Muscle of leg (tissue), 16 donors: ENCODE measurements at places on chromosomes 12 and 14.

DNA sequence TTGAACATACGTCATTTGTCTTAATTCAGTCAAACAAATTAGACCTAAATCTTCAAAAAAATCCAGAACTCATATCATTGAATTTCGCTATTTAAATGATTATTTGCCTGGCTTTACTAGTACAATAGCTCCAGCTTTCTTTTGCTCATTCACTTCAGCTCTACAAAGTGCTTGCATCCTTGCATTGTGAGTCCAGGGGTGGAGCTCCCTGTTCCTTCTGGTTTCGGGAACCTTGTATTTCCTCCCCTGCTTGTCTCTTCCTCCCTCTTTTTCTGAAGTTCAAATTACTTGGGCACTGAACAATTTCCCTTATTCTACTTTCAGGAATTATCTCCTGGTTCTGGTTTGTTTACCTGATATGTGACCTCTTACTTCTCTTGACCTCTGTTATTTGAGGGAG, 58.1 kb upstream of the KITLG start:
- DNase-seq, result peak; percentile 43
- peaks cover 3% of the 10 kb centered on the region for H3K4me1 ChIP-seq
- H3K4me3 ChIP-seq, result no peak overlapping the region
- H3K36me3 ChIP-seq, result no peaks in the 10 kb centered on the region

- H3K27me3 ChIP-seq, result peaks cover 4% of the 10 kb centered on the region
- H3K36me3 ChIP-seq, result no peaks in the 10 kb centered on the region
- no peak overlapping the region for H3K27ac ChIP-seq
- peaks cover 10% of the 10 kb centered on the region for H3K4me1 ChIP-seq
- peak; percentile 27 for DNase-seq
Observed at GRCh38 chr12:124994437-124994975, 1.1 kb downstream of the BRI3BP start.

DNA sequence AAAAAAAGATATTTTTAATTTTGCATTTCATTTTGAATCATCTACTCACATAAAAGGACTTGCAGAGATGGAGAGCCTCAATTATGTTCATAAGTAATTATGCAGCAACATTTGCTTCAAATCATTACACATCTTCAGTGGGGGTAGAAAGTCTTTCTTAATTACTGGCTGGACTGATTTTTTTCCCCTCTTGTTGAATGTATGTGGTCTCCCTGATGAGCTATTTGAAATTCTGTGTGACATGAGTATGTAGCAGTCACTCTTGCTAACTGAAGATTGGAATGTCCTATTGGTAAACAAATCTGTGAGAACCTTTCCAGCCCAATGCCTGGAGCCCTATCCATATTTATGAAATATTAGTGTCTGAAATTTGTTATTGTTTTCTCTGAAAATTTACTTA, 139.8 kb downstream of the TMTC2 start:
- H3K4me3 ChIP-seq, result no peak overlapping the region
- no peaks in the 10 kb centered on the region for H3K36me3 ChIP-seq
- H3K27me3 ChIP-seq, result no peaks in the 10 kb centered on the region
- no peak overlapping the region for H3K27ac ChIP-seq
- no peaks in the 10 kb centered on the region for H3K4me1 ChIP-seq

- DNase-seq, result no peak
- H3K36me3 ChIP-seq, result no peaks in the 10 kb centered on the region
- H3K4me3 ChIP-seq, result no peak overlapping the region
Observed at GRCh38 chr14:70702161-70702560, 60.4 kb downstream of the TTC9 start.

DNA sequence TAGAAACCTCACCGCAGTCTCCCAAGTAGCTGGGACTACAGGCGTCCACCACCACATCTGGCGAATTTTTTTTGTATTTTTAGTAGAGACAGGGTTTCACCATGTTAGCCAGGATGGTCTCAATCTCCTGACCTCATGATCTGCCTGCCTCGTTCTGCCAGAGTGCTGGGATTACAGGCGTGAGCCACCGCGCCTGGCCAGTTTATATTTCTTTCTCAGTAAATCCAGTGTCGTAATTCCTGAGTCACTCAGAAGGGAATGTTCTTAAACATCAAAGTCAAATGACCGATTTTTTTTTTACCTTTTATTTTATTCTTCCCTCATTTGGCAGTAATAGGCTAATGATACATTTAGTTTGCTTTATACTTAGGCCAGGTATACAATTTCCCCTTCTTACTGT, 80.5 kb downstream of the FBXO33 start:
- H3K4me1 ChIP-seq, result no peaks in the 10 kb centered on the region
- no peak overlapping the region for H3K4me3 ChIP-seq
- no peak for DNase-seq
- no peaks in the 10 kb centered on the region for H3K36me3 ChIP-seq
- H3K27me3 ChIP-seq, result no peaks in the 10 kb centered on the region

- H3K36me3 ChIP-seq, result peaks cover 16% of the 10 kb centered on the region
- no peaks in the 10 kb centered on the region for H3K27me3 ChIP-seq
Observed at GRCh38 chr12:108559748-108560147, 1.2 kb downstream of the SART3 start.

DNA sequence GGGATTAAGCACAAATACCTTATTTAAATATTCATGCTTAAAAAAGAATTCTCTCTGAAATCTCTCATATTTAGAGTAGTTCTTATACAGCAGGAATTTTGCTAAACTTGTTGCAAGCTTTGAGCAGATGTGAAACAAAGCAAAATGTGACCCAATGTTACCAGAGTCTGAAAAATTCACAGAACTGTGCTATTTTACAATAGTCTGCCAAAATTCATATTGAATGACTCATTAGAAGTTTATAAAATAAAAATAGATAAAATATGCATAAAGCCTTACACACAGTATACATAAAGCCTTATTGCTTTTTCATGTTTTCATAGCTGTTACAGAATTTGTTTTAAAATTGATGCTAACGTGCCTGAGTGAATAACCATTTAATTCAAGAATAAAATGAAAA, 17.8 kb upstream of the RHOJ start:
- H3K4me1 ChIP-seq, result no peaks in the 10 kb centered on the region
- no peak overlapping the region for H3K4me3 ChIP-seq
- DNase-seq, result peak; percentile 79

- no peaks in the 10 kb centered on the region for H3K27me3 ChIP-seq
- no peak overlapping the region for H3K27ac ChIP-seq
- peak; percentile 18 for DNase-seq
- H3K36me3 ChIP-seq, result no peaks in the 10 kb centered on the region
Observed at GRCh38 chr14:98229656-98230366, 1042.2 kb downstream of the BCL11B start.

- H3K4me1 ChIP-seq, result no peaks in the 10 kb centered on the region
- H3K27me3 ChIP-seq, result no peaks in the 10 kb centered on the region
- H3K36me3 ChIP-seq, result no peaks in the 10 kb centered on the region
- no peak overlapping the region for H3K27ac ChIP-seq
- no peak overlapping the region for H3K4me3 ChIP-seq
Observed at GRCh38 chr12:31950088-31950487, 9.1 kb upstream of the RESF1 start.

GRCh38 chr12:97168804-97169203, 261.7 kb downstream of the NEDD1 start:
- no peaks in the 10 kb centered on the region for H3K36me3 ChIP-seq
- no peak overlapping the region for H3K4me3 ChIP-seq
- H3K27ac ChIP-seq, result no peak overlapping the region
- H3K4me1 ChIP-seq, result no peaks in the 10 kb centered on the region
- H3K27me3 ChIP-seq, result no peaks in the 10 kb centered on the region
- no peak for DNase-seq

DNA sequence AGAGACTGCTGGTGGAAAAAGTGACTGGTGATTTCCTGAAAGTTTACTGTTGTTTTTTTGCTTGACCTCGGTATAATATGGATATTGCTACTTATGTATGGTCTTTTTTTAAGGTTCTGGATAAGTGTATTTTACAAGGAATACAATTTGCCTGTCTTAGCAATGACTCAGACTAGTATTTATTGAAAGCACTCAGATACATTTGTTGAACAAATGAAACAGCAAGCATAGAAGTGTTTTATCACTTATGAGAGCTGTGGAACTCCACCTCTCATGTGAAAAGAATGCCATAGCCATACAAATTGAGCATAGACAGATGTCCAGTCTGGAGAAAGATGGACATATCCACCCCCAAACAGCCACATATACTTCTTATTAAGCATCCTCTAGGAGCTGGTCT, 340.4 kb upstream of the FBXO33 start:
- no peak overlapping the region for H3K27ac ChIP-seq
- H3K4me1 ChIP-seq, result no peaks in the 10 kb centered on the region
- no peak overlapping the region for H3K4me3 ChIP-seq
- no peak for DNase-seq
- no peaks in the 10 kb centered on the region for H3K36me3 ChIP-seq
- H3K27me3 ChIP-seq, result no peaks in the 10 kb centered on the region

GRCh38 chr14:64506721-64507120, 2.2 kb downstream of the ZBTB1 start:
- H3K36me3 ChIP-seq, result peaks cover 3% of the 10 kb centered on the region
- H3K4me3 ChIP-seq, result no peak overlapping the region
- no peaks in the 10 kb centered on the region for H3K27me3 ChIP-seq

- H3K27ac ChIP-seq, result peak overlapping the region; percentile 48
- H3K4me1 ChIP-seq, result peaks cover 77% of the 10 kb centered on the region
- H3K36me3 ChIP-seq, result no peaks in the 10 kb centered on the region
Observed at GRCh38 chr14:68685419-68686204, 107.3 kb downstream of the ZFP36L1 start.

- H3K4me1 ChIP-seq, result peaks cover 7% of the 10 kb centered on the region
- no peak overlapping the region for H3K27ac ChIP-seq
- no peak for DNase-seq
- no peaks in the 10 kb centered on the region for H3K27me3 ChIP-seq
Observed at GRCh38 chr12:114770323-114770722, 86.3 kb upstream of the TBX3 start.

- no peaks in the 10 kb centered on the region for H3K4me1 ChIP-seq
- H3K27ac ChIP-seq, result no peak overlapping the region
- peaks cover under 1% of the 10 kb centered on the region for H3K36me3 ChIP-seq
- no peaks in the 10 kb centered on the region for H3K27me3 ChIP-seq
- H3K4me3 ChIP-seq, result no peak overlapping the region
Observed at GRCh38 chr12:68667896-68668295, 18.9 kb upstream of the NUP107 start.

- H3K4me3 ChIP-seq, result no peak overlapping the region
- H3K27ac ChIP-seq, result no peak overlapping the region
- peaks cover 32% of the 10 kb centered on the region for H3K4me1 ChIP-seq
- DNase-seq, result no peak
- peaks cover 86% of the 10 kb centered on the region for H3K27me3 ChIP-seq
Observed at GRCh38 chr12:114700392-114701103, 16.6 kb upstream of the TBX3 start.

DNA sequence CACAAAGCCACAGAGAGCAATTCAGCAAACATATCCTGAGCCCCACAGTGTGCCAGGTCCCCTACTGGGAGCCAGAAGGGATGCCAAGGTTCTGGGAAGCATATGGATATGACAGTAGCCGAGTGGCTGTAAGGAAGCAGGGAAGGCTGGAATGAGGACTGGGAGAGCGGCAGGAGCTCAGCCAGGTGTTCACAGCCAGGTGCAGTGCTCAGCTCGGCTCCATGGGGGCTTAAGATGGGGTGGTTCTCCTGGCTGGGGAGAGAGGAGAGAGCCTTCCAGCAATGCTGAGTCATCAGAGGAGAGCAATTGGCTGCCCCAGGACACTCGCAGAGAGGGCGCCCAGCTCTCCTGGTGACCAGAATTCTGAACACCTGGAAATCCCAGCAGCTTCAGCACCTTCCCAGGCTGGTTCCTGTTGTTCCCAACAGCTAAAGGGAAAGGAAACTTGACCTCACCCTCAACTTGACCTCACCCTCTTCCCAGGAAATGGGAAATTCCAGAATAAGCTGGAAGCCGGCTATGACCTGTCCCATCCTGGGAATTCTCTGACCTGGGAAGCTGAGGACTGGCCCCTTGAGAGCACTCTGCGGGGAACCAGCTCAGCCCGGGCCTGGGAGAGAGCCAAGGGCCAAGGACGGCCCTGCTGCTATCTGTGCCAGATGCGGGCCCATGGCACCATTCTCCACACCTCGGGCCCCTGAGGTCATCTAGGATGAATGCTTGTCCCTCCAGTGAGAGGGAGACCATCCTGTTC, 34.6 kb downstream of the SLC6A12 start:
- peaks cover 53% of the 10 kb centered on the region for H3K4me1 ChIP-seq
- DNase-seq, result no peak
- no peak overlapping the region for H3K4me3 ChIP-seq
- peaks cover 4% of the 10 kb centered on the region for H3K27me3 ChIP-seq

DNA sequence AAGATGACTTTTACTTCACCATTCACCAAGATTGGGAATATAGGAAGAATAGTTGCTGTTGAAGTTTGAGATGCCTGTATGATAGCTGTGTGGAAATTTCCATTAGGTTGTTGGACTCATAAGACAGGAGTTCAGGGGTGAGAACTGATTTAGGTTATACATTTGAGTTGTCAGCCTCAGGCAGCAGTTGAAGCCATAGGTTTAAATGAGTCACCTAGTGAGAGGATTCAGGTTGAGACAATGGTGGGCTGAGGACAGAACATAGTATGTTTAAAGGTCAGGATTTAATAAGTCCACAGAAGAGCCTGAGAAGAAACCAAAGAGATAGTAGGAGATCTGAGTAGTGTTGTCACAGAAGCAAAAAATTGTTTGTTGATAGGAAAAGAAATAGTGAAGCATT, 63.6 kb upstream of the MON2 start:
- no peak overlapping the region for H3K27ac ChIP-seq
- no peak overlapping the region for H3K4me3 ChIP-seq
- DNase-seq, result no peak
- no peaks in the 10 kb centered on the region for H3K4me1 ChIP-seq

GRCh38 chr14:98582276-98582675, 689.7 kb downstream of the BCL11B start:
- H3K27me3 ChIP-seq, result peaks cover 3% of the 10 kb centered on the region
- no peak overlapping the region for H3K4me3 ChIP-seq
- no peak overlapping the region for H3K27ac ChIP-seq

GRCh38 chr14:88793259-88793625, 489 bp upstream of the EML5 start:
- H3K27me3 ChIP-seq, result peaks cover 18% of the 10 kb centered on the region
- peaks cover 12% of the 10 kb centered on the region for H3K4me1 ChIP-seq
- no peaks in the 10 kb centered on the region for H3K36me3 ChIP-seq
- H3K27ac ChIP-seq, result peak overlapping the region; percentile 7
- DNase-seq, result peak; percentile 1

DNA sequence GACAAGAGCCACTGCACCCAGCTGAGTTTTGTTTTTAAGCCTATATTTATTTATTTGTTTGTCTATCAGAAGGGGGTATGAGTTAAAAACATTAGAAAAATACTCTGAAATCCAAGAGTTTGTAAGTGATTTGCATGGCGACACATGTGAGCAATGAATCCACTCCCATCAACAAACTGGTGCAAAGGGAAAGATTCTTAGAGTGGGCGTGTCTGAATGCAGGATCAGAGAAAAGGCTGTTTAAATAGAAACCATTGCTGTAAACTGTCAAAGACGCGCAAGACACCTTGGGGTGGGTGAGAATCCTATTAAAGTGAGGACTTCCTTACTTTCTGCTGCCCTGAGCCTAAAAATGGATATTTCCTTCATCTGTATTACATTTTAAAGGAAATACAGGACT, 51.9 kb downstream of the ZFYVE26 start:
- no peak overlapping the region for H3K4me3 ChIP-seq
- H3K27me3 ChIP-seq, result no peaks in the 10 kb centered on the region
- H3K4me1 ChIP-seq, result no peaks in the 10 kb centered on the region
- peaks cover 75% of the 10 kb centered on the region for H3K36me3 ChIP-seq
